ENCODE measurements at places on chromosomes 3 and 15.
A peak's percentile ranks its signal among the peaks of the same experiment; 100 is the strongest.

DNA sequence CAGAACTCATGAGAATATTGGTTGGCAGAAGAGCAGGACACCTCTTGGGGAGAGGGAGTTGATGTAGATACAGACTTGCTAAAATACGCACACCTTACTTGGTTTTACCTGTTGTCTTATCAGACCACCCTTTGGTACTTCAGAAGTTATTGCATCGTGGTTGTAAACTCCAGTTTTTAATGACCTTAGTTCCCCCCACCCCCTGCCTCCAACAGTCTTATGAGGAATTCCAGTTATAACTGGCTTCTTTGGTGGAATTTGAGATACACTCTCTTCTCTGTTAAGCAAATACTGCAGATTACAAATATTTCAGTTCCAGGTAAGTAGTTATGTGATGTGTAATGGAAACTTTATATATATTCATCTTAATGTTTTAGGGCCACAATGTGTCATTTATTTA, 5.0 kb downstream of the SLC25A38 start:
- H3K36me3 ChIP-seq, result no peaks in the 10 kb centered on the region
- H3K27ac ChIP-seq, result no peak overlapping the region
- no peak overlapping the region for H3K4me3 ChIP-seq

GRCh38 chr3:160038862-160039562, 50.4 kb downstream of the IL12A start:
- H3K4me3 ChIP-seq, result peak overlapping the region; percentile 59
- peaks cover 11% of the 10 kb centered on the region for H3K27me3 ChIP-seq
- H3K4me1 ChIP-seq, result no peaks in the 10 kb centered on the region
- H3K27ac ChIP-seq, result no peak overlapping the region
- DNase-seq, result peak; percentile 24

- H3K4me1 ChIP-seq, result no peaks in the 10 kb centered on the region
- H3K36me3 ChIP-seq, result no peaks in the 10 kb centered on the region
- no peaks in the 10 kb centered on the region for H3K27me3 ChIP-seq
- no peak overlapping the region for H3K4me3 ChIP-seq
These were observed 40.5 kb downstream of the TGM4 start for GRCh38 chr3:44914936-44915335.

- no peaks in the 10 kb centered on the region for H3K36me3 ChIP-seq
- H3K27ac ChIP-seq, result peak overlapping the region; percentile 43
- no peak for DNase-seq
- no peaks in the 10 kb centered on the region for H3K4me1 ChIP-seq
These were observed 691.7 kb upstream of the CBLB start for GRCh38 chr3:106560451-106560966.

DNA sequence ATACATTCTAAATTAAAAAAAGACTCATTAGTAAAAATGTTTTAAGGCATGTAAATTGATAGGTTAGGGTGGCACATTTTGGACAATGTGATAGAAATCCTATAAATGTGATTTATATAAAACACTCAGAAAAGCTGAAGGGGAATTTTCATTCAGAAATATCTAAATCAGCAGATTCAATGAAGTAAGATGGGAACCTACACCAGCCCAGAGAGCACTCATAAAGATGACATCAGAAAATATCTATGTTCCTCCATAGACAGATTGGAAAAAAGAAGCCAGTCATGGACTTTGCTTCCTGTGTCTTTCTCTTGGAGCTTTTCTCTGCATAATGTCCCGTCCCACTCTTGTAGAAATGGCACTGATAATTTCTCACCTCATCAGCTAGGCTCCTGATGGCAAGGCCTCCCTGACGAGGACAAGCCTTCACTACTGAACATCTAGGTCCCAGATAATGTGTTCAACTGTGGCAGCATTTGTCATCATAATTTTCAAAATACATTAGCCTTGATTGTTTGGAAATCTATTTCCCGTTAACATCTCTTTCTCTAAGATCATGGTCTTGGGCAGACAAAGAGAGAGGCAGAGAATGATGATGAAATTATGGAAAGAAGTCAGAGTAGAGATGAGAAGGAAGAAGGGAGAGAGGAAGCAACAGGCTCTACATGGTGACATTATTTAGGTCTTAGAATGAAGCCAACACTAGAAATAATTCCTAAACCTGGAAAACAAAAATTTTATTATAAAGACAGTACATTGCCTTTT, 354.4 kb downstream of the NTRK3 start:
- no peaks in the 10 kb centered on the region for H3K27me3 ChIP-seq
- DNase-seq, result no peak
- H3K36me3 ChIP-seq, result no peaks in the 10 kb centered on the region
- no peaks in the 10 kb centered on the region for H3K4me1 ChIP-seq
- H3K27ac ChIP-seq, result no peak overlapping the region

DNA sequence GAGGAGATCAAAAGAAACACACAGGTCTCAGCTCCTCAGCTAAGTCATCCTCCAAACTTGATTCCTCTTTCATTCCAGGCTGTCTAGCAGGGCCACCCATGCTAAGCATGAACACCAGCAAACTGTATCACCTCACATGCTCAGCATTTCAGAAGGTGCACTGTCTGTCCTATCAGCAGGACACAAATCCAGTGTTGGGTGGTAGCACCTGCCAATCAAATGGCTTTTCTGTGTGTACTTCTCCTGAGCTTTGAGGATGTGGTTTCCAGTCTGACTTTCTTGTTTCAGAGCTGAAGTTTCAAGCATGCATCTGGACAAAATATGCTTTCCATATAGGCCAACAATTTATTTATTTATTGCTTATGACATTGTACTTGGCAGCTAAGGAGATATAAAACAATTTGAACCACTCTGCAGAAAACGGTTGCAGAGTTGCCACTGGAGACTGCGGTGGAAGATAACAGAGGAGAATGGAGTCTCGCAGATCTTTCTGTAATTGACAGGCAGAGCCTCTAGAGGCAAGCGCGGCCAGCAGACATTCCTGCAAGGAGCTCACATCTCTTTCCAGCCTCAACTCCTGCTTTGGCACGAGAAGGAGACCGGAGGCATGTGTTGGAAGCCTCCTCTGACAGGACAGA, 167.1 kb upstream of the WNT5A start:
- no peak for DNase-seq
- H3K36me3 ChIP-seq, result no peaks in the 10 kb centered on the region
- no peak overlapping the region for H3K27ac ChIP-seq

DNA sequence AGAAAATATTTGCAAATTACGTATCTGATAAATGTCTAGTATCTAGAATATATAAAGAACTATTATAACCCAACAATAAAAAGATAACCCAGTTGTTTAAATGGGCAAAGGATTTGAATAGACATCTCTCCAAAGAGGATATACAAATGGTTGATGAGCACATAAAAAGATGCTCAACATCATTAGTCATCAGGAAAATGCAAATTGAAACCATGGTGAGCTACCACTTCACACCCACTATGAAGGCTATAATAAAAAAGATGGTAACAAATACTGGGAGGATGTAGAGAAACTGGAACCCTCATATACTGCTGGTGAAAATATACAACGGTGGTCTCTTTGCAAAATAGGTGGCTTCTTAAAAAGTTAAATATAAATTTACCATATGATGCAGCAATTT, 28.0 kb downstream of the RAD51 start:
- H3K4me1 ChIP-seq, result no peaks in the 10 kb centered on the region
- no peaks in the 10 kb centered on the region for H3K27me3 ChIP-seq
- H3K36me3 ChIP-seq, result no peaks in the 10 kb centered on the region
- no peak overlapping the region for H3K27ac ChIP-seq

GRCh38 chr3:53192608-53193007, 31.6 kb downstream of the PRKCD start:
- no peaks in the 10 kb centered on the region for H3K27me3 ChIP-seq
- no peak overlapping the region for H3K4me3 ChIP-seq
- peaks cover 6% of the 10 kb centered on the region for H3K36me3 ChIP-seq
- DNase-seq, result no peak
- H3K27ac ChIP-seq, result peak overlapping the region; percentile 25

- H3K4me3 ChIP-seq, result no peak overlapping the region
- no peaks in the 10 kb centered on the region for H3K36me3 ChIP-seq
- no peak for DNase-seq
- H3K4me1 ChIP-seq, result no peaks in the 10 kb centered on the region
- H3K27ac ChIP-seq, result no peak overlapping the region
- no peaks in the 10 kb centered on the region for H3K27me3 ChIP-seq
These were observed 165.2 kb downstream of the GREM1 start for GRCh38 chr15:32882955-32883354.

GRCh38 chr3:182760576-182761164, 32.6 kb upstream of the ATP11B start:
- no peaks in the 10 kb centered on the region for H3K36me3 ChIP-seq
- DNase-seq, result no peak
- no peak overlapping the region for H3K27ac ChIP-seq
- H3K4me3 ChIP-seq, result no peak overlapping the region
- no peaks in the 10 kb centered on the region for H3K4me1 ChIP-seq
- H3K27me3 ChIP-seq, result no peaks in the 10 kb centered on the region

DNA sequence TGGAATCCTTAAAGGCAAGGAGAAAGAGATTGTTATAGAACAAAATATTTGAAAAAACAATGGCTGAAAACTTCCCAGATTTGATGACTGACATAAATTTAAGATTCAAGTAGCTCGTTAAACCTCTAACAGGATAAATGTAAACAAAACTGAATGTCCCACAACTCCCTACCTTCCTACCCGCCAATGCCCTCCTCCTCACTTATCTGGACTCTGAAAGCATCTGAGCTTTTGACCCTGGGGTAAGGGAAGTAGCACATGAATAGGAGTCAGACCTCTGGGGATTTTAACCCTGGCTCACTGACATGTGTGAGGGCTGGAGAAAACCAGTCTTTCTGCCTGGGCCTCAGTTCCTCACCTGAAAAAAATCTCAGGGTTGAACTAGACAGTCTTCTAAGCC, 26.9 kb downstream of the CYP19A1 start:
- H3K4me1 ChIP-seq, result no peaks in the 10 kb centered on the region
- H3K27me3 ChIP-seq, result no peaks in the 10 kb centered on the region
- no peak for DNase-seq
- H3K4me3 ChIP-seq, result no peak overlapping the region
- H3K36me3 ChIP-seq, result no peaks in the 10 kb centered on the region

DNA sequence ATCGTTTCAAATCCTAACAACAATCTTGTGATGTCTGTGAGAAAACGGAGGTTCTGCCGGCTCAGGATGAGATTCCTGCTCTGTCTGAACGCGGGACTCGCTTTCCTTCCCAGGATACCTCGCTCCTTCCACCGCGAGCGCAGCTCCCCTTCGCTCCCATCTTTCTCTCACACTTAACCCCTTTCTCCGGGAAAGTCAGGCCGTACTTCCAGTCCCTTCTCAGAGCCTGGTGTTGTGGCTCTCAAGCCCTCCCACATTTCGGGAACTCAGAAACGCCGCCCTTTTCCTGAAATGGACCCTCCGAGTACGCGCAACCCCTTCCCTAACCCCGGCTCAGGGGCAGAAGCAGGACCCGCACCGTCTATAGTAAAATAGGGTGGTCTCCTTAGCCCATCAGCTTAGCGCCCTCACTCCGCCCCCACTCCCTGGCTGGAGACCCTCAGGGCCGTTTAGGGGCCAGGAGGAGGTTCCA, 378 bp upstream of the FEM1B start:
- H3K4me3 ChIP-seq, result peak overlapping the region; percentile 70
- no peaks in the 10 kb centered on the region for H3K27me3 ChIP-seq
- no peaks in the 10 kb centered on the region for H3K36me3 ChIP-seq
- peaks cover 39% of the 10 kb centered on the region for H3K4me1 ChIP-seq
- DNase-seq, result no peak
